ENCODE measurements at places on chromosomes 1 and 21. TPM values are rescaled to one million over a fixed set of nuclear protein-coding genes. Genes with fewer than 3 reads are reported as not detected.

CC2D1B gene
- 18.3 TPM for total RNA-seq

ENAH gene
- 95.3 TPM for total RNA-seq

AJAP1 gene
- not detected for total RNA-seq

DYNLT4 gene
- 0.81 TPM for total RNA-seq

Data from A549 treated with ZK216348 at 1 μM for 4 hours (cell line).